Left lung (tissue), 14 donors: ENCODE measurements at places on chromosomes 5 and 9. TPM values are rescaled to one million over a fixed set of nuclear protein-coding genes. Genes with fewer than 3 reads are reported as not detected.

DNA sequence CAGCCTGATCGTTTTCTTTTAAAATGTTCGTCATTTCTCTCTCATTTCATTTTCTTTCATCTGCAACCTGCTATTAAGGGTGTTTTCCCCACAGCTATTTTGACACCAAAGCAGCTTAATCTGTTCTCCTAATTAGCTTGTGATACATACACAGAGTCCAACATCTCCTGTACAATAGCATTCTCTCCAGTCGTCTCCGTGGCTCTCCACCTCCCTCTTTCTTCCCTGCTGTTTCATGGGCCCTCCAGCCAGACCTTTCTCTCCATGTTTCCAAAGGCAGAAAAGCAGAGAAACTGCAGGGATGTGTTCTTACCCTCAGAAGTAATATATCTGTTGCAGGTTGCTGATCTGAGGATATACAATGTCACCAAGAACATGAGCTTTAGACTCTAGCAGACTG, 88.8 kb upstream of the SPOCK1 start:
- no peaks in the 10 kb centered on the region for H3K4me1 ChIP-seq
- no peaks in the 10 kb centered on the region for H3K27me3 ChIP-seq
- DNase-seq = no peak
- no peak overlapping the region for H3K27ac ChIP-seq

GRCh38 chr5:154567155-154567554, 89.1 kb upstream of the HAND1 start:
- H3K4me3 ChIP-seq = no peak overlapping the region
- no peaks in the 10 kb centered on the region for H3K27me3 ChIP-seq
- H3K27ac ChIP-seq = no peak overlapping the region

- H3K36me3 ChIP-seq = no peaks in the 10 kb centered on the region
- no peak overlapping the region for H3K4me3 ChIP-seq
- H3K4me1 ChIP-seq = no peaks in the 10 kb centered on the region
- DNase-seq = no peak
Observed at GRCh38 chr9:3879315-3879714, 353.5 kb upstream of the RFX3 start.

GRCh38 chr9:79759460-79759859, 187.7 kb downstream of the TLE4 start:
- no peak overlapping the region for H3K4me3 ChIP-seq
- H3K4me1 ChIP-seq = no peaks in the 10 kb centered on the region
- no peak overlapping the region for H3K27ac ChIP-seq
- no peaks in the 10 kb centered on the region for H3K36me3 ChIP-seq

DNA sequence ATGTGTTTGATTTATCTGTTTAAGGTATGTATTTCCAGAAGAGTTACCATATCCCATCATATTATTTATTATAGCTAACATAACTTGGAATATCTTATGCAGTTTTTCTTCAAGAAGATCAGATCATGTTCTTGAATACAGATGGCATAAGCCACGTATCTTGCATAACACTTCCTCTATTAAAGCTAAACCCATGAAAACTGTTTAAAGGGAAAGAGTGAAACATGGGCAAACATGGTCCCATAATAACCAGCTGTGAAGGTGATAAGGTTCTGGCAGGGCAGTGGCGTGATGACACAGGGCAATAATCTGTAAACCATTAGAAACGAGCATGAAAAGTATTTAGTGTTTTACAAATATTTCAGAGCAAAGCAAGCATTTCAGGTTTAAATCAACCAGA, 34.2 kb downstream of the EFNA5 start:
- no peak overlapping the region for H3K27ac ChIP-seq
- DNase-seq = no peak
- no peak overlapping the region for H3K4me3 ChIP-seq
- no peaks in the 10 kb centered on the region for H3K27me3 ChIP-seq
- H3K36me3 ChIP-seq = no peaks in the 10 kb centered on the region

- H3K36me3 ChIP-seq = no peaks in the 10 kb centered on the region
- H3K27me3 ChIP-seq = no peaks in the 10 kb centered on the region
- H3K4me3 ChIP-seq = no peak overlapping the region
- no peak for DNase-seq
Observed at GRCh38 chr9:28662675-28663074, 1089.4 kb upstream of the C9orf72 start.

DNA sequence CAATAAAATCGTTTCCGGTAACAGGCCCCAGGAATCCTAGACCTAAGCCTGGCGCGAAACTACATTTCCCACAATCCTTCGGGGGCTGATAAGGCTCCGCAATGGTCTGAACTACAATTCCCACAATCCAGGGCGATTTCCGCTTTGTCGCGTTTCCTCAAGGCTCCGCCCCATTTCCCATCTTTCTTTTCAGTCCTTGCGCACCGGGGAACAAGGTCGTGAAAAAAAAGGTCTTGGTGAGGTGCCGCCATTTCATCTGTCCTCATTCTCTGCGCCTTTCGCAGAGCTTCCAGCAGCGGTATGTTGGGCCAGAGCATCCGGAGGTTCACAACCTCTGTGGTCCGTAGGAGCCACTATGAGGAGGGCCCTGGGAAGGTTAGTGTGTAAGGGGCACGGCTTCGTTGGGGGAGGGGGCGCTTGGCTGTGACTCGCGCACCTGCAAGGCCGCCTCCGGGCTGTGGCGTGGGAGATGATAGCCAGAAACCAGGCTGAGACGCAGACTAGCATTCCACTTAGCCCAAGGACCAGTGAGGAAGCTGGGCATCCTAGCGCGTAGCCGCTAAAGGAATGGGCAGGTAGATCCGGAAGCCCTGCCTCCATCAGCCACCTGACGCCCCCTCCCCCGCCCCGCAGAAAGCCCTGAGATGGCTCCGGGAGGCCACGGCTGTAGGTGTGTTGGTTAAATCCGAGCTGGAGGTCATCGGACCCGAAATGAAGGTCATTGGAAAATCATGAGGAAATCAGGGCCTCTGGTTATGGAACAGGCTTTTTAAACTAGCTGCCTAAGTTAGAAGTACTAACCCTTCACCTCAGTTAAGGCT, at the start of gene COX7C:
Gene COX7C (plus strand): TSS at position 186 of the 821 bp plus-strand sequence. CDS start 115 bp downstream, at position 301.
- H3K4me1 ChIP-seq = no peaks in the 10 kb centered on the region
- H3K27ac ChIP-seq = peak within 1 kb of the TSS; percentile 81
- peak within 1 kb of the TSS; percentile 74 for H3K4me3 ChIP-seq
- no peaks in the 10 kb centered on the region for H3K27me3 ChIP-seq
- DNase-seq = peak; percentile 92
- no peaks in the 10 kb centered on the region for H3K36me3 ChIP-seq

GRCh38 chr9:86515221-86515620, 161.0 kb upstream of the TUT7 start:
- no peaks in the 10 kb centered on the region for H3K27me3 ChIP-seq
- H3K4me1 ChIP-seq = no peaks in the 10 kb centered on the region
- H3K4me3 ChIP-seq = no peak overlapping the region
- H3K36me3 ChIP-seq = no peaks in the 10 kb centered on the region
- no peak overlapping the region for H3K27ac ChIP-seq

DNA sequence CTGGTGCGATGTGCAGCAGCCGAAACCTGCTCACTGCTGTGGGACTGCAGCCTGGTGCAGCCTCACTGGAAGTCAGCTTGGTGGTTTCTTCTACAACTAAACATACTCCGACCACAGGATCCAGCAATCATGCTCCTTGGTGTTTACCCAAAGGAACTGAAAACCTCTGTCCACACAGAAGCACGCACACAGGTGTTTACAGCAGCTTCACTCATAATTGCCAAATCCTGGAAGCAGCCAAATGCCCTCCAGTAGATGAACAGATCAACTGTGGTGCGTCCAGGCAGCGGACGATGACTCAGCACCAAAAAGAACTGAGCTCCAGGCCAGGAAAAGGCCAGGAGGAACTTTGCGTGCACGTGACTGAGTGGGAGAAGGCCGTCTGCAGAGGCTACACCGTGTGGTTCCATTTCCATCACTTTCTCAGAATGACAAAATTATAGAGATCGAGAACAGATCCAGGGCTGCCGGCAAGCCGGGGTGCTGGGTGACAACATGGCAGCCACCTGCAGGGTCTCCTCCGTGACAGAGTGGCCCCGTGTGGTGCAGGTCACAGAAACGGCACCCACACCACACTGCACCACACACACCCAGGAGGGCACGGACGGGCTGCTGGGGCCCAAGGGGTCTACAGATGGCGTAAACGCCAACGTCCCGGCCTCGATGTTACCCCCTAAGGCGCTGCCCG, 23.1 kb upstream of the NSMF start:
- no peak overlapping the region for H3K27ac ChIP-seq
- H3K4me3 ChIP-seq = no peak overlapping the region
- no peaks in the 10 kb centered on the region for H3K36me3 ChIP-seq

DNA sequence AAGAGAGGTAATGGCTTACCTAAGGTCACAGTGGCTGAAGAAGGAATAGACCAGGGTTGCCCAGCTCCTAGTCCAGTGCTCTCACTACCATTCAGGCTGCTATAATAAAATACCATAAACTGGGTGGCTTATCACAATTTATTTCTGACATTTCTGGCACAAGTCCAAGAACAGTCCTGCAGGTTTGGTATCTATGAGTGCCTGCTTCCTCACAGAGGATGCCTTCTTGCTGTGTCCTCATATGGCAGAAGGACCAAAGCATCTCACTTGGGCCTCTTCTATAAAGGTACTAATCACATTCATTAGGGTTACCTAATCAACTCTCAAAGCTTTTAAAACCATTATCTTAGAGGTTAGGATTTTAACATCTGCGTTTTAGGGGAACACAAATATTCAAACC, 17.2 kb downstream of the STARD4 start:
- no peak overlapping the region for H3K27ac ChIP-seq
- H3K27me3 ChIP-seq = no peaks in the 10 kb centered on the region
- DNase-seq = no peak
- H3K36me3 ChIP-seq = peaks cover 34% of the 10 kb centered on the region

DNA sequence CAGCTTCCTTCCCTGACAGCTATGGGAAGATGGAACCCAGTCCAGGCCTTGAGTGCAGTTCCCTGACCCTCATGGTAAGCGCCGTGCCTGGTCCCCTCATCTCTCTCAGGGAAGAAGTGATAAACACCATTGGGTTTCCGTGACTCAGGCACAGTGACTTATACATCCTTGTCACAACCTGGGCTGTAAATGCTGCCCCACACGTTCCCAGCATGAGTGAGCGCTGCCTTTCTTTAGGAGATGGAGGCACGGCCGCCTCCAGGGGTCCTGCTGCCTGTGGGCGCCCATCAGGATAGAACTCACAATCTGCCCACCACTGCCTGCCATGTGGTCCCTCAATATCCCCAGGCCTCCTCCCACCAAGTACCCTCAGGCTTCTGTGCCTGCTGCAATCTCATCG, 8.3 kb upstream of the NKD2 start:
- peaks cover 12% of the 10 kb centered on the region for H3K4me1 ChIP-seq
- no peak overlapping the region for H3K4me3 ChIP-seq
- no peaks in the 10 kb centered on the region for H3K36me3 ChIP-seq
- peaks cover 3% of the 10 kb centered on the region for H3K27me3 ChIP-seq

GRCh38 chr5:16033187-16033925, 146.2 kb downstream of the MARCHF11 start:
- H3K4me3 ChIP-seq = no peak overlapping the region
- no peaks in the 10 kb centered on the region for H3K27me3 ChIP-seq
- H3K4me1 ChIP-seq = no peaks in the 10 kb centered on the region
- no peaks in the 10 kb centered on the region for H3K36me3 ChIP-seq
- DNase-seq = no peak

GRCh38 chr5:10559871-10560270, 4.0 kb upstream of the ANKRD33B start:
- H3K36me3 ChIP-seq = no peaks in the 10 kb centered on the region
- H3K4me1 ChIP-seq = peaks cover 7% of the 10 kb centered on the region
- H3K27me3 ChIP-seq = peaks cover 19% of the 10 kb centered on the region
- no peak overlapping the region for H3K27ac ChIP-seq

- DNase-seq = no peak
- H3K4me3 ChIP-seq = peak overlapping the region; percentile 66
- H3K27ac ChIP-seq = peak overlapping the region; percentile 97
Observed at GRCh38 chr5:181243018-181243563, 615 bp downstream of the RACK1 start.

DNA sequence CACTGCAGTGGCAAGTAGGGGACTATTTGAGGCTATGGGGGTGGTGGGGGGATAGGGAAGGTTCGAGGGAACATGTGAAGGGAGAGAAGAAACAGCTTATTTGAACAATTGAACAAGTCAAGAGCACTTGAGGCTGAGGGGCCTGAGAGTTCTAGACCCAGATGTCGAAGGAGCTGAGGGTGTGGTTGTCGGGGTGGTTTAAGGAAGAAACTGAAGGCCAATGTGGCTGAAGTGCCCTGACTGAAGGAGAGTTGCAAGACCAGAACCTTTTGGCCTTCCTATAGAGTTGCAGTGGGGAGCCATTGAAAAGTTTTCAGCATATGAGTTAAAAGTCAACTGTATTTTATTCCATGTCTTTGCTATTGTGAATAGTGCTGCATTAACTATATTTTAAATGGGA, 19.1 kb downstream of the FOCAD start:
- no peaks in the 10 kb centered on the region for H3K27me3 ChIP-seq
- H3K27ac ChIP-seq = no peak overlapping the region

DNA sequence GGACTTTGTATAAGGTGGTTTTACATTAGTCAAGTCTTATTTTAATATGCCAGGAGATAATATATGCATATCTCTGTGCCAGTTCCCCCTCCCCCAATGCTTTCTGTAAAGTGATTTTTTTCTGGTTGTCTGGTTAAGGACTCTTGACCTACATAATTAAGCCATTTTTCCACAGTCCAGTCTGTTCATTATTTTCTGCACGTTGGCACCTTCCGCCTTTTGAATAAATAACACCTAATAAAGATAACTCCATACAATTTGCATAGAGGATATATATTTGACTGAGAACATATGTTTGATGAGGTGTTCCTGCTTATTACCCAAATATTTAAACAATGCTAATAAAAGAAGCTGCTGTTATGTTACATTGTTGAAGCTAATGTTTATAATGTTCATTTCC, 320.9 kb downstream of the DMAC1 start:
- no peaks in the 10 kb centered on the region for H3K27me3 ChIP-seq
- H3K27ac ChIP-seq = no peak overlapping the region
- DNase-seq = no peak
- H3K4me3 ChIP-seq = no peak overlapping the region

DNA sequence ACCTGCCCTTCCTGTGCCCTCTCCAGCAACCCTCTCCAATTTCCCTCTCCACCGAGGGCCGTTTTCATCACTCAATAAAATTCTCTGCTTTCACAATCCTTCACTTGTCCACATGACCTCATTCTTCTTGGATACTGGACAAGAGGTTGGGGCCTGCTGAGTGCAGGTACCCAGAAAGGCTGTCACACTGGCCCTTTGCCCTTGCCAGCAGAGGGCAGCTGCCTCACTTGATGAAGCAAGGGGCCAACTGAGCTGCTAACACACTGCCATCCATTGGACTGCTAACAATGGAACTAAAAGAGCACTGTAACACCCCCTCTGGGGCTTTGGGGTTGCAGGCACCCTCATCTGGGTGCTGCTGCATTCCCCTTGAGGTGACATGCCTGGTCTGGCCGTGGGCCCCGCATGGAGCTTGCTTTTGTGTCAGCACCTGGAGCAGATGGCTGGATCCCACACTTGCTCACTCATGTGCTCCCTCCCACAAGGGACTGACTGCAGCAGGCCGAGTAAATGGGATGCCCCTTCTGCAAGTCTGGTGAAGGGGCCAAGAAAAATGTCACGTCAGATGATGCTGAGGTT, 308.1 kb upstream of the ADCY2 start:
- no peaks in the 10 kb centered on the region for H3K27me3 ChIP-seq
- H3K27ac ChIP-seq = no peak overlapping the region
- DNase-seq = no peak
- H3K4me1 ChIP-seq = no peaks in the 10 kb centered on the region
- no peak overlapping the region for H3K4me3 ChIP-seq
- no peaks in the 10 kb centered on the region for H3K36me3 ChIP-seq

Gene HTR4
- total RNA-seq = not detected

Gene EPB41L4B
- 11.6 TPM for total RNA-seq

Gene CA9
- total RNA-seq = not detected

Gene GPRIN1
- 2.1 TPM for total RNA-seq

Gene DMRT3
- total RNA-seq = not detected

Gene GOLM1
- 30.9 TPM for total RNA-seq

Gene CNTNAP3B
- total RNA-seq = 3.4 TPM

Gene HINT1
- 169 TPM for total RNA-seq

Gene LCN12
- total RNA-seq = 4.5 TPM

Gene GARIN3
- not detected for total RNA-seq

Gene GABRA6
- total RNA-seq = not detected

Gene ODF2
- 21.0 TPM for total RNA-seq
